ENCODE measurements at places on chromosomes 13 and 19. TPM values are rescaled to one million over a fixed set of nuclear protein-coding genes. Genes with fewer than 3 reads are reported as not detected.

PLEKHF1 gene
- 23.8 TPM for total RNA-seq

ZNF507 gene
- total RNA-seq = 5.5 TPM

OLFM4 gene
- not detected for total RNA-seq

MCF2L gene
- 4.7 TPM for total RNA-seq

PCP2 gene
- not detected for total RNA-seq

OR7C1 gene
- not detected for total RNA-seq

WDR88 gene
- not detected for total RNA-seq

SHKBP1 gene
- total RNA-seq = 115 TPM

Data from G401 (cell line).